Gastroesophageal sphincter (tissue), 4 donors: ENCODE measurements at places on chromosomes 3 and 15.

DNA sequence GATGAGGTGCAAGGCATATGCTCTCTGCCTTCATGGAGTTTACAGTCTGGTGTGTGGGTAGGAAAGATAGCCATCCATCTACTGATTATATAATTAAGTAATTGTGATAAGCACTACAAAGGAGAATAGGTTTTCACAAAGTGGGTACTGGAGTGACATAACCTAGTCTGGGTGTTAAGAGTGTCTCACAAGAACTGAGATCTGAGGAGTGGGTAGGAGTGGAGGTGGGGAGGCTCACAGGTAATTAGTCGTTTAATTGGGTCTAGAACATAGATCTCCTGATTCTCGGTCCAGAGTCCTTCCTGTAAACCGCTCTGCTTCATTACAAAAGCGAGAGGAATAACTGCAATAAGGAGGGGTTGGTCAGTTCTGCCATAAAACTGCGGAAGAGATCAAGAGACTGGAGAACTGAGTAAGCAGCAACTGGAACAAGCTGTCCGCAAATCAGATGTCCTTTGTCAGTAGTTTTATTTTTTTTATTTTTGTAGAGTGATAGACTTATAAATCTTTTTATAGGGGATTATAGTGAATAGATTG is 2.2 kb downstream of the NEO1 start:
- ATAC-seq: no peak

DNA sequence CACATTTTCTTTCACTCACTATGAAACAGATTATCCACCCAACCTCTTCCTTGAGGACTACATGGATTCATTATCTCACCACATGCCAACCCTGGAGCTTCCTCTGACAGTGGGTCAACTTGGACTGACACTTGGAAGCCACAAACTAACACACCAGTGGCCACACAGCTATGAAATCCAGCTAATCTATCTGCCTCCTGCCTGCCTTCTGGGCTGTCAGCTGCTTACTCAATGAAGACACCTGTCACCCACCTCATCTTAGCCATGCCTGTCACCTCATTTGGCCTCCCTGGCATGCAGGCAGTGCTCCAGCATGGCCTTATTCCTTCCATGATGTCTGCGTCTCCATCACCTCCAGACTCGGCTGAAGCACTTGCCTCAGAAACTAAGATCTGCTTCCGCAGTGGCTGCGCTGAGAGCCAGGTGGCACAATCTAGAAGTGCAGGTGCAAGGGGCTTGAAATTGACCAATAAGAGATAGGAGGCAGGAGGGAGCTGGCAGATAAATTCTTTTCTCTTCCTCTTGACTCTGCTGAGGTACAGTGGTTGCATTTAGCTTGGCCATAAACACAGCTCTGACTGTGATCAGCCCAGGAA is 105.2 kb upstream of the RNF7 start:
- ATAC-seq: no peak

- ATAC-seq: no peak
Observed at GRCh38 chr3:184339001-184339400, 1.6 kb downstream of the FAM131A start.

- ATAC-seq: no peak
Observed at GRCh38 chr15:48170981-48171380, 7.1 kb downstream of the MYEF2 start.

- no peak for ATAC-seq
Observed at GRCh38 chr3:99960941-99961340, 143.3 kb downstream of the CMSS1 start.

GRCh38 chr15:75836959-75837334 is 6.3 kb upstream of the UBE2Q2 start:
- ATAC-seq: peak; percentile 81

- ATAC-seq: no peak
Observed at GRCh38 chr3:74273555-74274402, 340.7 kb downstream of the CNTN3 start.

- no peak for ATAC-seq
Observed at GRCh38 chr3:50237133-50237651, 1.2 kb downstream of the GNAI2 start.

DNA sequence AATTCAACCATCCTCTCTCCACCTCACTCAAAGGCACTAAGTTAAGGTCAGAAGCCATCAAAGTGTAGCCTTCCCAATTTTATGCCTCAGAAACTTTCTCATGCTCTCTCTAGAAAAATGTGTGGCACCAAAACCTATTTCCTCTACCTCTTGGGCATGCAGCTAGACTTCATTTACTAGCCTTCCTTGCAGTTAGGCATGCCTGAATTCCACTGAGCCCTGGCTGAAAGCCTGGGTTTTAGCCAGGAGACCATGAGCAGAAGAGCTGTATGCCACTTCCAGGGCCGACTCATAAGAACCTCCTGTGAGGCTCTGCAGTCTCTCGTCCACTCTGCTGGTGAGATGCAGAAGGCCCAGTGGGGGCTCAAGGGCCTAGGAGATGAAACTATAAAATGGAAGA is 145.0 kb downstream of the MYLK start:
- ATAC-seq: no peak

DNA sequence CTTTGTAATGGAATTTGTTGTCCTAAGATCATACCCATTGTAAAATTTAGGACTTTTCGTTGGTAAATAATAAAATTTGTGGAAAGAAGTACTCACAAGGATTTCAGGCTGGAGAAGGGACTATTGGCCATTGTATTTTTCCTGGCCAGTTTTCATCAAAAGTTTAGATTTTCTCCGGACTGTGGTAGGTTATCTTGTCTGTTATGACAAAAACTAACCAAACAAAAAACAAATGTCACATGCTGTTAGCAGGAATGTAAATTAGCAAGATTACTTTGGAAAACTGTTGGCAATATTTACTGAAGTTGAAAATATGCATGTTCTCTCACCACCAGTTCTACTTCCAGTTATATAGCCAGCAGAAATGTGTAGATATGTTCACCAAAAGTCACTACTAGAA is 27.8 kb downstream of the PDE8A start:
- ATAC-seq: no peak

DNA sequence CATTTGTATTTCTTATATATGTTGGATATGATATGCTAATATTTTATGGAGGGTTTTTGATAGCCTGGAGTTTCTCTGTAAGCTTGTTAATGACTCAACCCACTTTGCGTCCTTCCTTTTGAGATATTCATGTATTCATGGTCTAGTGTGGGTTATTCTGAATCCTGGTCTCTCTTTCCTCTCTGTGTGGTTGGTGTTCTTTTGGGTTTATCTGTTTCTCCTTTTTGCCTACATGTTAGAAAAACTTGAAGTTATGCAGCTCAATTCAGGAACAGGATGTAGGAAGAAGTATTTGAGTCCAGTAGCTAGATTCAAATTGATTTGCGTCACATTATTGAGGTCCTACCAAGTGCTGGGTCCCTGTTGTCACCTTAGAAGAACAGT is 28.1 kb downstream of the CMTM7 start:
- ATAC-seq: no peak
